ENCODE measurements at places on chromosomes 5 and 9.
A peak's percentile ranks its signal among the peaks of the same experiment; 100 is the strongest.

DNA sequence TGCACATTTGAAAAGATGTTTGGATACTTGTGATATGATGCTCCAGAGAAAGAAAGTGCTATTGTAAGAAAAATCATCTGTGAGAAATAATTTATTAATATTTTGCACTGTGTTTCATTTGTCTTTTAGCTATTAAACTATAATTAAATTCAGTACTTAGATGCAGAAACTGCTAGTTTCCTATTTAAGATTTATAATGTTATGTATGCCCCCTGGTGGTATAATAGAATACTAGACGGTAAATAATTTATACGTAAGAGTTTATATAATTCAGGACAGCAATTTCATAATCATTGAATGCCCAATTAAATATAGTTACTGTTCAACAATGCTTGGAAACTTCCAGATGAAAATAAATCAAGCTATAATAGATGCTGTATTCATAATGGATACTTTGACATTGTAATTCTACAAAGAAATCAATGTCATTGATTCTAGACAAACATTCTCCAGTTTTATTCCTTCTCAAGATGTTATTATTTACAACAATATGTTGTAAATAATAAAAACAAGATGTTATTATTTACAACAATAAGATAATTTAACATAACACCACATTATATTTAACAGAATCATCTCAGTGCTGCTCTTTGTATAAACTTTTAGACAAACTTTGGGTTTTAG lies 101.0 kb downstream of the TMEM232 start:
- DNase-seq, result peak; percentile 5

GRCh38 chr9:127451858-127452656 lies 747 bp downstream of the LRSAM1 start:
- no peak for DNase-seq

- no peak for DNase-seq
Measured at GRCh38 chr5:153964191-153964879, 74.4 kb downstream of the FAM114A2 start.

DNA sequence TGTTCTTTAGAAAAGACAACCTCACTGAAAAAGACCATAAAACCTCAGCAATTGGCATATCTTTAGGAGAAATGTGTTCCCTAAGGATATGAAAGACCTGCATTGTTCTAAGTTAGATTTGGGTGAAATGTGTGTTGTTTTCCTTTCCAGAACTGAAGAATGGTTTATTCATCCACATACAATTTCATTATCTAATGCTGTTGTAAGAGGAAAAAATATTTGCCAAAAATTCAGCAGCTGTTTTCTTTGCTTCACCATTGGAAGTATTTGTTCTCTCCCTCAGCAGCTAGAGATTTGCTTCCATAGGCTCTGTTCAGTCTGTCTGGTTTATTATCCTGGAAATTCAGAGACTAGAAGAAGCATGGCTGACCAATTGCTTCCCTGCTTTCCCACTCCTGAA lies 150.9 kb downstream of the ISOC1 start:
- DNase-seq, result no peak

DNA sequence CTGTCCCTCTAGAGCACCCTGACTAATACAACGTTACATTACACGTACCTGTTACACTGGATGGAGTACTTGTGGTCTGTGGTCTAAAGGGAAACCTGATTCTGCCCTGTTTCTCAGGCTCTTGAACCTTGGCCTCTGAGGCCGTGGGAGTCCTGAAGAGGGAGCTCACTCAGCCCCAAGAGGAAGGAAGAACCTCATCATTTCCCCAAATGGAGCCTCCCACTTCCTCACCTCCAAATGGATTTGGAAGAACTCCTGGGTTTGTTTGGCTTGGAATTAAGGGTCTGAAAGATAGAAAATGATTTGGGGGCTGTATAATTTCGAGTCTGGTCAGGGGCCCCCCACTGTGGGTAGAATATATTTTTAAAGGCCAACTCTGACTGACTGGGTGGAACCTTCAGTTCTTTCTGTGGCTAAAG lies 200.2 kb downstream of the SEMA6A start:
- DNase-seq, result no peak

- DNase-seq, result peak; percentile 78
Measured at GRCh38 chr9:34430843-34431437, 27.4 kb downstream of the FAM219A start.

- no peak for DNase-seq
Measured at GRCh38 chr9:27866741-27867140, 293.5 kb upstream of the C9orf72 start.

DNA sequence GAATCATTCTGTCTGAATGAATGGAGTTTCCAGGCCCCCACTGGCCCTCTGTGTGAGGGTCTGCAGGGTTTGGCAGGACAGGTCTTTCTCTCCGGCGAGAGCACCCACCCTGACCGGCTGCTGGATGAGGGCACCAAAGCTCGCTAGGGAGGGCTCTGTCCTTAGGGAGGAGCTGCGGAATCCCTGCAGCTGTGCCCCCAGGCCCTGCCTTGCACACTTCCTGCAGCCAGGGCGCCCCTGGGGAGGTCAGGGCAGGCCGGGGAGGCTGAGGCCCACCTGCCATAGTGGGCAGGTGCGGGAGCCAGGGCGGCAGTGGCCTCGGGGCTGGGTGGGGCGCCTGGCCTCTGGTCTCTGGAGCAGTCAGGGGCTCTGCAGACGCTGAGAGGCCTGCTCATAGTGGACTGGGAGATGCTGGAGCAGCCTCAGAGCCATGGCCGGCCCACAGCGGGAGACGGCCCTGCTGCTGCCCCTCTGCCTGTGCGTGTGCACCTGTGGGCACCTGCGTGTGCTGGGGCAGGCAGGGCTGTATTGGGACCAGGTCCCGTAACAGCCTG lies 36.1 kb downstream of the EXOC3 start:
- no peak for DNase-seq

- DNase-seq, result peak; percentile 41
Measured at GRCh38 chr5:38556599-38557307, at the start of gene LIFR. TSS of gene LIFR (minus strand) at chr5:38556646. CDS start at chr5:38530647, 25,999 bp downstream.

GRCh38 chr5:34603378-34603777 lies 52.8 kb upstream of the RAI14 start:
- no peak for DNase-seq

- DNase-seq, result no peak
Measured at GRCh38 chr5:114377946-114378345, 16.1 kb downstream of the KCNN2 start.

GRCh38 chr5:133932441-133933168 lies 35.8 kb downstream of the C5orf15 start:
- DNase-seq, result no peak

GRCh38 chr5:155885199-155885598 lies 441.8 kb upstream of the SGCD start:
- no peak for DNase-seq

- DNase-seq, result no peak
Measured at GRCh38 chr5:44246986-44247385, 142.2 kb downstream of the FGF10 start.

DNA sequence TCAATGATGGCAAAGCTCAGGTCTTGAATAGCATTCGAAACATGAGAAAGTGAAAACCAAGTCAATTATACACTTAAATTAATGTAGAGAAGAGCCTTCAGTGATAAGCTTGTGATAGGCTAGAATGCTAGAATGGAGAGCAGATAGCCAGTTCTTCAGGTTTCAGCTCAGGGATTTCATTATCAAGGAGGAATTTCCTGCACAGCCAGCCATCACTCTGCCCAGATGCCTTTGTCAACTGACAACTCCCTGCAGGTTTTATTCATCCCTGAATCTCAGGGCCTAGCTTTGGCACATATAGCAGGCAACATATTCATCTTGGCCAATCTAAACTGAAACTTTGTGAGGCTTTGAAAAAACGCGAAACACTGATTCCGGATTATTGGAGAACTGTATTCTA lies 199.3 kb upstream of the CDH6 start:
- DNase-seq, result no peak

- no peak for DNase-seq
Measured at GRCh38 chr9:77910194-77910621, 121.4 kb downstream of the GNAQ start.

- DNase-seq, result no peak
Measured at GRCh38 chr9:20823051-20823450, 139.0 kb downstream of the FOCAD start.

GRCh38 chr9:137194388-137194787 lies 5.9 kb downstream of the SSNA1 start:
- DNase-seq, result no peak

DNA sequence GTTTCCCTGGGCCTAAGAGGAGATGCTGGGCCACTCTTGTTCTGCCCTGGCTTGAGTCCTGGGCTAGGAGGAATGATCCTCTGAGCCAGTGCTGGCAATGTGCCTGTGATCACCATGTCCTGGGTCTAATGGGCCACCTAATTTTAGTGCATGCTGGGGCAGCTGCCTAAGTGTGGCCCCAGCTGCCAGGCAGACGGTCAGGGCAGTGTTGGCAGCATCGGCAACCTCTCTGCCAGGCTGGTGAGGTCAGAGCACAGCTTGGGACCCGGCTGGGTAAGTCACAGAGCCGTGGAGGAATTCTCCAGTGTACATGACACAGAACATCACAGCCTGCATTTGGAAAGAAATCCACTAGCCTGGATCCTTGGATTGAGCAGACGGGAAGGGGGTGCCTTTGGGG lies 21.4 kb upstream of the PITX1 start:
- DNase-seq, result no peak

GRCh38 chr5:146273109-146273508 lies 65.5 kb upstream of the POU4F3 start:
- DNase-seq, result no peak

GRCh38 chr5:122356855-122357254 lies 44.8 kb downstream of the SNCAIP start:
- no peak for DNase-seq

- no peak for DNase-seq
Measured at GRCh38 chr5:2801577-2802525, 50.4 kb upstream of the IRX2 start.

- DNase-seq, result no peak
Measured at GRCh38 chr9:31492229-31492628, 892.2 kb upstream of the ACO1 start.

GRCh38 chr9:137643921-137644320 lies 25.1 kb downstream of the EHMT1 start:
- no peak for DNase-seq

DNA sequence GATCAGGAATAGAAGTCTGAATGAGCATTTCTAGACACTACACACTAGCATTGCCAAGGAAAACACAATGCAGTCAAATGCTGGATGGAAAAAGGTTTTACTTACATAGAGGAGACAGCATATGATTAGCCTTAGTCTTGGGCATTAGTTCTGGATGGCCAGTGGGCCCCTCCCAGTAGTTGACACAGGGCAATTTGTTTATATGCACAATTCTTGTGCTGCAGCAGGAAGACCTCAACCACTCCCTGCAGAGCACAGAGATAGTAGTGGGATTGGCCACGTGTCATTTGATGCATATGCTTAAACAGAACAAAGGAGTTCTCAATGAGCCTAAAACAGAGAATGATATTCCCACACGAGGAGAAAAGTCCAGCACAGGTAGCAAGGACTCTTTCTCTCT lies 1496.2 kb upstream of the CDH6 start:
- no peak for DNase-seq

GRCh38 chr5:116504593-116505166 lies 69.9 kb downstream of the SEMA6A start:
- DNase-seq, result no peak

DNA sequence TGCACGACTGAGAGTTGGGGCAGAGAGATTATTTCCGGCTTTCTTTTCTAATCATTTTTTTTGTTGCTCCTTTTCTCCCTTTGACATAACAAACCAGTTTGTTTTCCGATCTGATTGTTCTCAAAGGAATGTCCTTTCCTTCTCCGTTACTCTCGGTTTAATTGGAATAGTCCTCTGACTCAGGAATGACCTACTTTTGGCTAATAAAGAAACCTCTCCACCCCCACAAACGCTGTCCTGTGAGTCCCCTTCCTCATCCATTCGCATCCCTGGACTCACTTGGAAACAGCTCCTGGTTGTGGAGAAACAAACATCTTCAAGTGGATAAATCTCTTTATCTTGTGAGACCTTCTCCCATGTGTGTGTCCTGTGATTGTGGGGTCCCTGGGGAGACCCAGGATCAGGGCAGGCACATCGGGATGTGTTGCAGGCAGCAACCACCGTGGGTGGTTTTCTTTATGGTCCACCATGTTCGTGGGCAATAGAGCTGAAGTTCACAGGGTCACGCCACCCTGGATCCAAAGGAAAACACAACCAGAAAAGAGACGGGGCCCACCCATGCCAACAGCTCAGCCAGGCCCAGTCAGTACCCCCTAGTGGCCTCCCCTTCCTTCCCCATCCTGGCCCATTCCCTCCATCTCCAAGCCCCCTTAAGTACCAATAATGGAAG lies 45.2 kb upstream of the NEK6 start:
- DNase-seq, result peak; percentile 55

GRCh38 chr5:146378986-146379385 lies 40.3 kb downstream of the POU4F3 start:
- no peak for DNase-seq

DNA sequence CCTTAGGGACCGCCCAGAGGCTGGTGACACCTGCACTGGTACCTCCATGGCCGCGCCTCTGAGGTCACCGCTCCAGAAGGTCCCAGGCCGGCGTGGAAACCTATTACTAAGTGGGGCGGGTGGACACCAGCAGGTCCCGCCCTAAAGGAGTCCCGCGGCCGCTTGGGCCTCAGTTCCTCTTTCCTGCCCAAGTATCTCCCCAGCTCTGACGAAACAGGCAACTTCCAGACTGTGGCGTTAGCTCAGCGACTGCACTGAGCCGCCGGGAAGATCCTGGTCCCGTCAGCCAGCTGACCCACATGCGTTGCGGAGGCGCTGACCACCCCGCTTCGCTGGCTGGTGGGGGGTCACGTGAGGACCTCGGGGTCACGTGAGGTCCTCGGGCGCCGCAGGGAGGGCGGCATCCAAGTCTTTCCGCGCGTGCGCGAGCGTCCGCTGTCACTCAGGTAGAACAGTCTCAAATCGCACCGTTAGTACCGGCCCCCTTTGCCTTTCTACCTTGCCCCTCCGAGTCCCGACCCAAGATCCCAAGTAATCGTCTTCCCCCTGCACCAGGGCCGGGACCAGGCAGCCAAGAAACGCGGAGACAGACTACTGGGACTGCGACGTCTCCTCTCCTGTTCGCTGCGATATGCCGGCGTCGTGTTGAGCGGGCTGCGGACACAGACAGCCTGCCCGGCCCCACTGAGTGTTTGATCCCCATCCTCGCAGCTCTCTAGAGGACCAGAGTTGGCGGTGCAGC lies 53.7 kb upstream of the KDM4C start:
- peak; percentile 25 for DNase-seq

- peak; percentile 68 for DNase-seq
Measured at GRCh38 chr5:145587710-145588109, 247.4 kb downstream of the PRELID2 start.

GRCh38 chr5:31481531-31482165 lies 50.2 kb downstream of the DROSHA start:
- DNase-seq, result no peak

DNA sequence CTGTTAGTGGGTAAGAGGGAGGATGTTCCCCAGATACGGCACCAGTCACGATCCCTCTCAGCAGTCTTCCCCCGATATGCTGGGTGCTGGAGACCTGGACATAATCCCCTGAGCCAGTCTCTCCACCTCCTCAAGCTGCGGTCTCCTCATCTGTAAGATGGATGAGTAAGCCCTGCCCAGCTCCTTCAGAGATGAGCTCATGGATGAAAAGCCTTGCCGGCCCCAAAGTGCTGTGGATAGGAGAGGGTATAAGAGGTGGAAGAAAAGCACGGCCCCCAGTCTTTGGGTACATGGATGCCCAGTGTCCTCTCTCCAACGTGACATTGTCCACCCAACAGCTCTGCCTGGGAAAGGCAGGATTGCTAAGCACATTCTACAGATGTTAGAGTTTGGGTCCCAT lies 4.5 kb downstream of the CAMK2A start:
- no peak for DNase-seq

GRCh38 chr5:35183556-35183955 lies 46.7 kb downstream of the PRLR start:
- no peak for DNase-seq

GRCh38 chr9:128684065-128684324 lies 5.0 kb upstream of the SET start:
- no peak for DNase-seq
